ENCODE measurements at places on chromosomes 4 and X.

GRCh38 chr4:7198440-7199128 is 6.2 kb downstream of the SORCS2 start:
- DNase-seq, result no peak

GRCh38 chrX:137568741-137569469 is 3.0 kb downstream of the ZIC3 start:
- no peak for DNase-seq

DNA sequence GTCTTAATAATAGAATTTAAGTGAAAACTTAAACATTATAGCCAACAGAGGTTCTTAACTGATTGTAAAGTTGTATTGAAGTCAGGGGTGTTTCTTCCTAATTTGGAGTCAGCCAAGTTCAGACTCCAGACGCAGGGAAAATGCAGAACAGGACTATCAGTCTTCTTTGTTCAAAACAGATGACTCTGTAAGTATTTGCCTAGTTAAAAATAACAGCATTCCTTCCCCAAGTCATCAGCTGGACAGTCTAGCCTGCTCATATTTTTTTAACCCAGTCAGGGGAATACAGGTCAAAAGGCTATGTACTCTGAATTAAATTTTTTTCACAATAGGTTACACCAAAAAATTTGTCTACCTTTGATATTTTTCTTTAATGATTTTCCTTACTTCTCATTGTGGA is 73.8 kb upstream of the DCLK2 start:
- DNase-seq, result no peak

DNA sequence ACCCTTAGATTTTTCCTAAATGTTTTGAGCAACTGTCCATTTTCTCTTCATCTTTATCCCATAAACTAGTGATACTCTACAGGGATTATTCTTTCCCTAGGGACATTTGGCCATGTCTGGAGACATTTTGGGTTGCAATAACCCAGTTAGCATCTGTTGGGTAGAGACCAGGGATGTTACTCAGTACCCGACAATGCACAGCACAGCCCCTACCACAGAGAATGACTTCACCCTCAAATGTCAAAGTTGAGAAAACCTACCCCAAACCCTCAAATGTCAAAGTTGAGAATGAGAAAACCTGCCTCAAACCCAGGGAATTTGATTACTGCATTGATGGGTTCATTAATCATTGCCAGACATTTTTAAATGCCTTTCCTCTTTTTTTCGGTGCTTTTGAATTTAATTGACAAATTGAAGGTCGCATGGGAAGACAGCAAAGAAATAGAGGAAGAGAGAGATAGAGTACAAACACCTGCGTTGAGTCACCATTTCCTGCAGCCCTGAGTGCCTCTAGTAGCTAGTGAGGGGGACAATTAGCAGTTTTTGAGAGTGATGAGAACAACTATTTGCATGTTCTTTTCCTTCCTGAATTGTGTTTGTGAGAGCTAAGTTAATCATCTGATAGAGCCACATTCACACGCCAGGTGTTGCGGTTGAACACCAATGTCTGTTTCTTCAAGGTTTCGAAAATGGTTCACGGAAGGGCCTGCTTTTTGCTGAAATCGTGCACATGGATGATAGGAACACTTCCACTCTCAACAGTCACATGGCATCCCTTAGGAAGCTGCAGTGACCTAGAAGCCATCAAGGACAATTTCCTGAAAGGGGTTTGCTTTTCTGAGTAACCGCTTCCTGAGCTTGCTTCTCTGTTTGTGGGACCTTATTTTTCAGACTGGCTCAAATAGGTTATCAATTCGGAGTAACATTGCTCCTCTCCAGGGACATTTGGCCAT is 203.9 kb upstream of the VCX3A start:
- no peak for DNase-seq

DNA sequence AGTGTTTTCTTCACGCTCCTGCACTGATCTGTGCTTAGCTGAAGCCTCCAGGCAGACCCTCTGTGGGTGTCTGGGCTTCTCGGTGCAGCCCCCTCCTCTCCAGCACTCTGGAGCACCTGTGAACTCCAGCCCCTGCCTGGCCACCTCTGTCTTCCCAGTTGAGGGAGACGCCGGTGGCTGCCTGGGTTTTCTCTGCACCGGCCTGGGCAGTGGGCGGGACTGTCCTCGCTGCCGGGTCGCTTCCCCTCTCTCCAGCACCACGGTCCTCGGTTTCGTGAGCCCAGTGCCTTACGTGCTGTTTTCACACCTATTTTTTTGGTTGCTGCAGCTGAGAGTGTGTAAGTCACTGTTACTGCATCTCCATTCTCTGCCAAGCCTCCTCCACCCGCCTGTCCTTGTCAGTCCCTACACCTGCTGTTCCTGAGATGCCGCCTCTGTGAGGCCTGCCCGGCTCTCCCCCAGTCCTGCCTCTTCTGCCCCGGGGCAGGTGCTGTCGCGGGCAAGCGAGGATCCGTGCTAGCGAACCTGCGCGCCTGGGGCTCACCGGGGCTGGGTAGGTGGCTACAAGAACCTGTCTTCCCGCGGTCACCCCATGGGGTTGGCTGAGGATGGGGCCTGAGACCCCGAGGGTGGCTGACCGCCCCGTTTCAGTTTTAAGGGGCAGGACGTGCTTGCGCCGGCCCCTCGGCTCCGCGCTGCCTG is 2.4 kb upstream of the FGFRL1 start:
- DNase-seq, result peak; percentile 40

DNA sequence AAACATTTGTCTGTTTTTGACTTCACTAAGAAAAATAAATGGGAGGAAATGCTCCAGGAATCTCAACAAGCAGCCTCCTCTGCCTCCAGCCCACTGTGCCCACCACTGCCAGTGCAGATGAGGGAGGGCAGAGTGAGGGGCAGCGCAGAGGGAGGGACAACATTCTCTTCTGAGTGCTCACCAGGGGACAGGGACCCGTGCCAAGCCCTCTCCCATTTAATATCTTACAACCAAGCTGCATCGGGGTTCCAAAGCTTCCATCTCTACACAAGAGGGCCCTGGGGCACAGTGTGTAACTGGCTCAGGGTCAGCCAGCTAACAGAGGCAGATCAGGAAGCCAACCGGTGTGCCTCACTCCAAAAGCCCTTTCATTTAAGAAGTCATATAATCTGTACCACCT is 120.4 kb downstream of the NSUN7 start:
- no peak for DNase-seq

- DNase-seq, result no peak
Observed at GRCh38 chrX:101206471-101206870, 13.1 kb upstream of the DRP2 start.

DNA sequence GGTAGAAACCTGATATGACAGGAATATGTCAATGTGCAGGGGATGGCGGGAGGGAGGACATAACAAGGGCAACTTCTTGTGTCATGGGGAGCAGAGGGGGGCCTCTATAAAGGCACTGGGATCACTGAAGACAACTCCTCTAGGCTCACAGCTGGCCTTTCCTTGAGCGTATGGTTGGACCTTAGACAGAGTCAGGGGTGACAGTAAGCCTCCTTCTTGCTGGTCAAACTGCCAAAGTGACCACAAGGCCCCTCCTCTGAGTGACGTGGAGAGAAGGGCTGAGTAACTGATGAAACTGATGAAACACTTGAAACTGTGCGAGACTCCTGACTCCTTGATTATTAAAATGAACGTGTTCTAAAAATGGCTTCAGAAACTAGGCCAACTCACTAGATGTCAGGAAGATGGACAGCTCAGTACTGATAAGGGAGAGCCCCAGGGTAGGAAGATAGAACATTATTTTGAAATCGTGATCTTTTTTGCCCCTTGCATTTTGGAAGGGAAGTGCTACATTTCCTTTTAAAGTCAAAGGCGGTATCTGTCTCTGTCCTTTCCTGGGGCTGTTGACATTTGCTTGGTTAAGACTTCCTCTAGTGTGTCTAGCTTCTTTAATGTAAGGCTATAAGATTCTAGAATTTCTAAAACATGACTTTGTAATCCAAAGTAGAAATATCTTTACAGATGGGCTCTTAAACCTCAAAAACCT is 1.6 kb downstream of the RAB33A start:
- DNase-seq, result peak; percentile 45

- DNase-seq, result no peak
Observed at GRCh38 chr4:104751468-104751867, 256.8 kb upstream of the CXXC4 start.

DNA sequence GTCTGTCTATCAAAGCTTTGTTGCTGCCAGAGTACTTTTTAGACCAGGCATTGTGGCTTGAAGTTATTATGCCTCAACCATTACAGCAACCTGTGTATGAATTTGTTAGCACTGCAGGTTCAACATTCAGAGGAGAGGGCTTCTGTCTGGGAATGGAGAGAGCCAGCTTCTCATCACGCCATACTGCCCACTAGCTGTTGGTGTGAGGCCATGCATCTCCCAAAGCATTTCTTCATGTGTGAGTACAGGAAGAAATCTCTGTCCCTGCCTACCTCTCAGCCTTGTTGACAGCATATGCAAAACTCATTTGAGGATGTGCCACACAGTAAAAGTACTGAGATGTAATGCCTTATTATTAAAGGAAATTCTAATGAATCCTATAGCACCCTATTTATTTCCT is 76.9 kb upstream of the PPARGC1A start:
- no peak for DNase-seq

DNA sequence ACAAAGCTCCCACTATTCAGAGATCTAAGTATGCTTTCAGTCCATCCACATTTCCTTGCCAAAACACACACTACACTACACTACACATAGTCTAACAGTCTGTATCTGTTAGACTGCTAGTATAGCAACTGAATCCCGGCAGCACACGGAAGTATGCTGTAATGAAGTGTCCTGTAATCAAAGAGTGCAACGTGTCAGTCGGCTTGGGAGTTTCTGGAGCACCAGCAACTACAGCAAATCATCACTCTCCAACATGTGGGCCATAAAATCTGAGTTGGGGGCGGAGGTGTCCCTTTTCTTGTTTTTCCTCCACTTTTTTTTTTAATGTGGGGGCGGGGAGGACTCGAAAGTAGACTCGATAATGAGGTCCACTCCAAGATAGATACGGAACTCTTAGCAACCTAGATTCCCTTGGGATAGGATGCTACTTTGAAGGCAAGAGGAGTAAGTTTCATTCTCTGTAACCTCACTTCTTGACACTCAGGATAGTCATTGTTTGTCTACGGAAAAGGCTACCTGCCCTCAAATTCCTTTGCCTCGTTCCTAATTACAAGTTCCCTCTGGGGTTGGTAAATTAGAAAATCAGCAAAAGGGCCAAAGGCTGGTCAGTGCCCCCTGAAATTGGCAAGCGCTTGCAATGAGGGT is 722 bp downstream of the SLC10A7 start:
- DNase-seq, result peak; percentile 31

- no peak for DNase-seq
Observed at GRCh38 chr4:138841343-138841742, 174.2 kb upstream of the NOCT start.

DNA sequence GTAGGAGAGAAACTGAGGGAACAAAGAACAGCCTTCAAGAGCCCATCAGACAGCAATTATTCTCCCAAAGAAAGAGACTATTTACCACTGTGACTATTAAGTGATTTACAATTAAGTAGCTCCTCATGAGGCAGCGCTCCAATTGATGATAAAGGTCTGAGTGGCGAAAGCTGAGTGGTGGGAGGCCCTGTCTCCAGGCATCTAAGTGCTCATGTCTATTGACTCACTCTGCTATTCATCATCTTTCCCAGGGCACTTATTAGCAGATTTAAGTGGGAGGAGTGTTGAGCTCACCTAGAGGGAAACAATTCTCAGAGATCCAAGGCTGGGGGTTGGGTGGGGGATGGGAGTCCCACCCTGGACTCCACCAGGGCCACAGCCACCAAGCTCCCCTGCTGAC is 23.3 kb downstream of the AMER1 start:
- DNase-seq, result no peak

DNA sequence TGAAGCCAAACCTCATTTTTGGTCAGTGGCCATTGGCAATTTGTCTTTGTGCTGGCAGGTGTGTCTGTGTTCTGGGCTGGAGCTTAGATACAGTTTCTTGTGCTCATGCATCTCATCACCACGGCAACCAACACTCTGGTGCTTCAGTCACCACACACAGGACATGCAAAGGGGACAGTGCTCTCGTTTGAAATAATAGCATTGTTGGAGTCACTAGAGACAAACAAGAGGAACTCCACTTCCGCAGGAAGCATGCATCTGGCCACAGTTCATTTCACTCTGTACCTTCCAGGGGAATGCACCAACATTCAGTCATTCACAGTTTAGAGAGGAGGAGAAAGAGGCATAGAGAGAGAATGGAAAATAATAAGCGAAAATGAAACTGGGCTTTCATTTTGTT is 267.4 kb downstream of the ANK2 start:
- no peak for DNase-seq

- DNase-seq, result no peak
Observed at GRCh38 chr4:24680746-24681448, 96.5 kb upstream of the DHX15 start.

GRCh38 chr4:134777606-134778005 is 576.0 kb upstream of the PABPC4L start:
- no peak for DNase-seq

GRCh38 chr4:73832651-73833237 is 3.7 kb upstream of the CXCL6 start:
- DNase-seq, result no peak

GRCh38 chrX:13934731-13935130 is 95.0 kb downstream of the GEMIN8 start:
- no peak for DNase-seq
